ENCODE measurements at places on chromosomes 7 and 10. TPM values are rescaled to one million over a fixed set of nuclear protein-coding genes. Genes with fewer than 3 reads are reported as not detected.

ELN gene
- 70.3 TPM for total RNA-seq

DNA sequence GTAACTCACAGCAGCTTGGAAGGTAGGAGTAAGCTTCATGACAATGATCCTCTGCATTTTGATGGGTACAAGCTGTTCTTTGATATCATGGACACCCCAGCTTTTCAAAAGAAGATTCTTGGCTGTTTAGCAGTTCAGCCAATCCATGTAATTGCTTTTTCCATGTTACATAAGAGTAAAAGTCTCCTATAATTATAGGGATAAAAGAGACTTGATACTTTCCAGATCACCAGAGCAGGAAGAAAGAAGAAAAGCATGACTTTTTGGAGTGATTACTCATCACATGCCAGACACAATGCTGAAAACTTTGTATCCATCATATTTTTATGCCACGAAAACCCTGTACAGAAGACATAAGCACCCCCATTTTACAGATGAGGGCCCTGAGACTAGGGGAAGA is 1049.7 kb downstream of the NRG3 start:
- DNase-seq: no peak

GRCh38 chr10:90846746-90847145 is 11.1 kb downstream of the HTR7 start:
- DNase-seq: no peak

- DNase-seq: peak; percentile 48
Observed at GRCh38 chr7:141072548-141073172, 1.2 kb upstream of the TMEM178B start.

AKR1C8 gene
- not detected for total RNA-seq

GRCh38 chr10:89075631-89076030 is 85.0 kb downstream of the FAS start:
- no peak for DNase-seq

GRCh38 chr10:31819391-31819820 is 109.2 kb downstream of the ARHGAP12 start:
- no peak for DNase-seq

UTF1 gene
- not detected for total RNA-seq

GRCh38 chr7:50210706-50211115 is 93.8 kb upstream of the IKZF1 start:
- no peak for DNase-seq

NOS3 gene
- 12.6 TPM for total RNA-seq

GRCh38 chr10:12319076-12319475 is 30.3 kb upstream of the CAMK1D start:
- DNase-seq: no peak

DNA sequence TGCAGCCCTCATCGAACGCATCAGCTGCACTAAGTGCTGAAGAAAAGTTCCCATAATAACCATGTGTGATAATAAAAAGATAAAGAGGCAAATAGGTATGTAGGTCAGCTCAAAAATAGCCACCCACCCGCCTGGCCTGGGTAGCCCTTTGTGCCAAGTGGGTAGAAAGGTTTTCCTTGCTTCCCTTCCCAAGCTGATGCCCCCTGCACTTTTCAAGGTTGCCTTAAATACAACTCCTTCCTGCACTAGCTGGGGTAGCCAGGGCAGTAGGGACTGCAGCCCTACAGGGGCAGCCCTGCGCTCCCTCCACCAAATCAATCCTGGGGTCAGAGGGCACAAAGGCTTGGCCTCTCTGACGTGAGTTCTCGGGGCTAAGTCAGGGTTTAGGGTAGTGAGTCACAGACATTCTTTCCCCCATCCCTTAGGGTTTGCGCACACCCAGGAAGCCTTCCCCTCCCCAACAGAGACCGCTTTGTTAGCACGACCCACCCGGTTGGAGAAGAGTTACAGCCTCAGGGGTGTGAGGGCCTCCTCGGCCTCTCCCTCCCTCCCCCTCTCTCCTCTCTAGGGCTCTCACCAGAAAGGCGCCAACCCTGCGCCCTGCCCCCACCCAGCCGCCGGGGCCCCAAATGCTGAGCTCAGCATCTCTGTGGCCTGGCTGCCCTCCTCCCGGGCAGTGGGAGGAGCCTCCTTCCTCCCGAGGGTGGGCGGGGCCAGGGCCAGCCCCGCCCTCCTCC is 13.3 kb upstream of the DDIT4 start:
- peak; percentile 85 for DNase-seq

DNA sequence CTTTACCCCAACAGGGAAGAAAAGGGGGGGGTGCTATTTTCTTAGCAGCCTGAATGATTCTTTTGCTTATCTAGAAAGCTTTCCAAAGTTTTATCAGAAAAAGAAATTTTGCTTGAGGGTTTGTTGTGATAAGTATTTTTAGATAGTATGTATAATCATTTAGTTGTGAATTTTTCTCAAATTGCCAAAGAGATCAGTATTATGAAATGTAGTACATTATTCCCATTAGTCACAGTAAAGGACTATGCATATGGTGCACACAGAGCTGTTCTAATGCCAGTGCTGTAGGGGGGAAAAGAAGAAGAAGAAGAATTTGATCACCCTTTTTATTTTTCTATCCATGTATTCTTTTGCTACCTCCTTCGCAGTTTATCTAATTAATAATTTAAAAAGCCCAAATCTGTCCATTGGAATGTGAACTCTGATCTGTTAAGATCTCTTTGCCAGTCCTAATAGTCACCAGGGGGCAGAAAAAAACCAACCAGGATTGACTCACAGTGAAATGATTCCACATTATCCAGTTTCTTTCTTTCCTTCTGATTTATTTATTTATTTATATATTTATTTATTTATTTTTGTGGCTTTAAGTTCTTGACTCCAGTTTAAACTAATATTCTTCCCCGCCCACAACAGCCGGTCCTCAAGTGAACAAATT is 4.7 kb downstream of the RBM20 start:
- DNase-seq: no peak

SAMD9 gene
- 12.8 TPM for total RNA-seq

- DNase-seq: no peak
Observed at GRCh38 chr10:111430070-111430469, 353.2 kb downstream of the ADRA2A start.

MACROH2A2 gene
- 21.1 TPM for total RNA-seq

TRDMT1 gene
- total RNA-seq: 6.0 TPM

DNA sequence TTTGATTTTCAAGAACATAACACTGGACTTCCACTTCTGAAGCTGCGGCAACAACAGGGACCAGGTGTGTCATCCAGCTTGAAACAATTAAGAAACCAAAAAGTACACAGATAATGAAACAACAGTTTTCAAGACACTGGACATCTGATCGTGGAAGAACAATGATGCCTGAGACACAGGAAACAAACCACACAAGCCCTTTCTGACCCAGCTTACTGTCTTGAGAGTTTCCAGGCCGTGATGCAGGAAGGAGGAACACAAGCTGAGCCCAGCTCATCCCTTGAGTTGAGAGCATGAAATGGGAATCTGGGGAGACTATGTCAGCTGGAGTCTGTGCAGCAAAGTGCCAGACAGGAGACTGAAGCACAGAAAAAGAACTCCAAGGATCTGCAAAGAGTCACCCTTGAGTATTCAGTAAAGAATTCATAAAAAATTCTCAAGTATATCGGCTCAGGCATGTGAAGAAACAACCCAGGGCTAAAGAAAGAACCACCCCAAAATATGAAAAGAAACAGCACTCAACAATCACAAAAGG is 91.6 kb downstream of the RNF32 start:
- DNase-seq: no peak

GHITM gene
- total RNA-seq: 129 TPM

GRCh38 chr7:86925221-86925620 is 134.2 kb downstream of the ELAPOR2 start:
- no peak for DNase-seq

- no peak for DNase-seq
Observed at GRCh38 chr7:142791502-142791901, 20.7 kb downstream of the PRSS2 start.

- DNase-seq: peak; percentile 54
Observed at GRCh38 chr10:107727767-107728317, 563.3 kb upstream of the SORCS1 start.

DNA sequence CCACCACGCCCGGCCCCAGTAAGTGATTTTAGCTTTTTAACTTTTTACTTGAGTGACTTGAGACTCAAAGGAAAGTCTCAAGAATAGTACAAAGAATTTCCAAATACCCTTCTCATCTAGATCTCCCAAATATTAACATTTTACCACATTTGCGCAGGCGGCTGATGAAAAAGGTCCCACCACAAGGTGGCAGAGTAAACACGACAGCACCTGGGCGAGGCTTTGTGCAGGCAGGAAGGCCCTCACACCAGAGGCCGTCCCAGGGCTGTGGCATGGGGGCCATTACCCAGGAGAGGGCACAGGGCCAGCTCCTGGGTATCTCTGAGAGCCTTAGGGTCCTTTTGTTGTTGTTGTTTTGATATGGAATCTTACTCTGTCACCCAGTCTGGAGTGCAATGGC is 50.0 kb upstream of the WIPI2 start:
- no peak for DNase-seq

MAD1L1 gene
- 50.5 TPM for total RNA-seq

- no peak for DNase-seq
Observed at GRCh38 chr7:1227814-1228544, 4.7 kb upstream of the UNCX start.

ARMH3 gene
- 26.4 TPM for total RNA-seq

GRCh38 chr7:141708351-141708750 is at the start of gene WEE2:
Gene WEE2, plus strand, starts transcription at chr7:141708353. Its CDS starts 406 bp downstream, at chr7:141708759.
- DNase-seq: no peak

GRCh38 chr7:111173528-111173927 is 82.6 kb downstream of the LRRN3 start:
- no peak for DNase-seq

GRCh38 chr10:43118631-43119415 is 19.4 kb upstream of the CSGALNACT2 start:
- no peak for DNase-seq

GPR26 gene
- not detected for total RNA-seq

GRCh38 chr10:58704671-58705141 is 192.0 kb downstream of the BICC1 start:
- no peak for DNase-seq

GRCh38 chr10:131312478-131312836 is 936 bp upstream of the TCERG1L start:
- DNase-seq: no peak

GRCh38 chr10:58647376-58648112 is 134.9 kb downstream of the BICC1 start:
- no peak for DNase-seq

CYP3A5 gene
- total RNA-seq: 223 TPM

GRCh38 chr10:43253461-43254198 is 13.2 kb downstream of the RASGEF1A start:
- no peak for DNase-seq

DNA sequence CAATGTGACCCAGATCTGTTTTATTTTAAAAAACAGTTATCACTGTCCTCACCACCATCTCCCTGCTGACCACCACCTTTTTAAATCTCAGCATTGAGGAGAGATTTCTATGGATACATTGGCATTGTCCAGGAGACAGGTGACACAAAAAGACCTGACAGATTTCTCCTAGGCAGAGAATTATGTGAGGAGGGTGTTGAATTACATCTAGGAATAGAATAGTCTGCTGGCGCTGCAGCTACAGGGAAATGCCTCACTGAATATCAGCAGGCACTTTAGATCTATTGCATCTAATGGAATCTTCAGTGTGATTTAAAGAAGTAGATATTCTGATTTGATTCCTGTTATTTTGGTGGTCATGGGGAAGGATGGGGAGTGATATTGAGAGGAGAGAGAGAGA is 593.5 kb downstream of the NRG3 start:
- no peak for DNase-seq

GRCh38 chr7:66556549-66557213 is 72.0 kb upstream of the KCTD7 start:
- DNase-seq: no peak

CHAT gene
- 0.86 TPM for total RNA-seq

ANXA7 gene
- total RNA-seq: 119 TPM

GRCh38 chr7:20574784-20575720 is 40.4 kb upstream of the ABCB5 start:
- DNase-seq: no peak

DNA sequence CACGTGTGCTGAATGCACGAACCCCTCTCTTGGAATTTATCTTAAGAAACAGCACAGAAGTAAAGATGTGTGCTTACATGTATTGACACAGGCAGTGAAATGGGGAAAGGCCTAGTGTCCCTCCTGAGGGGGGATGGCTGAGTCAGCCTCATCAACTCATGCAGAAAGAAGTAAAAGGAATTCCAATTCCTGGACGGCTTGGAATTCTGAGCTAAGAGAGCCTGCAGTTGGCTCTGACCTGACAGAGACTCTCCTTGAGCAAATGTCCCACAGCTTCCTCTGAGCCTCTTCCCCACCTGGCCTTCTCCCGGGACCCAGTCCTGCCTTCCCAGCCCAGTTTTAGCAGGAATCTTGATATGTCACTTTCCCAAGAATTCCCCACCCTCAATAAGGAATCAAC is 542.4 kb upstream of the ADARB2 start:
- DNase-seq: no peak

DNA sequence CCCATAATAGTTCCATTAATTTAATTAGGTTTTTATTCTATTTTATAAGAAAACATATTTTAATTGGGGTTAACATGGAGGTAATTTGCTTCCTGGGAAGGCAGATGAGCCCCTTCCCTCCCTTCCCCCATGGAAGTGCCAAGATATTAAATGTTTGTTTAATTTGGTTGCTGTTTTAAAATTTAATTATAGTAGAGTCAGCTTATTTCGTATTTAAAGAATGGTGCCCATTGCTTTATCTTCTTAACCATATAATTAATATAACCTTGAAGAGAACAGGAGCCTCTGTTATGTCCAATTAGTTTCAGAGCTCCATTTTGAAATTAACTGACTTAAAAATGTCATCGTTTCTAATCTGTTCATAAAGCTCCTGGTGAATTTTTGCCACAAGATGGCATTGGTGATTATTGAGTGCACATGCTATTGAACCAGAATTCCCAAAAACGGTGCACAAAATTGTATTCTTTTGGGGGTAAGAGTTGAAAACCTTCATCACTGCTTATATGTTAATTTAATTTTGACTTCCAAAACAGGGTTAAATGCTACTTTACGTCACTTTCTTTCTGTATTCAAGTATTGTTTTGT is 26.0 kb downstream of the KLHDC10 start:
- no peak for DNase-seq

DNA sequence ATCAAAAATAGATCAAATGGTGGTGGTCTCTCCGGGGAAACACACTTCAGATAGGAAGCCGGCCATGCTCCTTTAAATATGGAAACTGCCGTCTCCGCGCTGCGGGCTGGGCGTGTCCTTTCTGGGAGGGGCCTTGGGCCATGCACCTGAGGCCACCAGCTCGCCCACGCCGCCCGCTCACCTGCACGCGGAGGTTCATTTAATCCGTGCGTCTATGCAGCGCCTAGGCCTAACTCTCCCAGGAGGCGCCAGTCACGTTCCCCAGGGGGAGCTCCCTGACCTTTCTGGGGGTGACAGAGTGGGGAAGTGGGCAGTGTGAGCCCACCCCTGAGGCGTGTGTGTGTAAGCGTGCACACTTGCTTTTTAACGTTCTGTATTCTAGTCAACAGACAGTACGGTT is 64.0 kb downstream of the C10orf143 start:
- DNase-seq: no peak

DNA sequence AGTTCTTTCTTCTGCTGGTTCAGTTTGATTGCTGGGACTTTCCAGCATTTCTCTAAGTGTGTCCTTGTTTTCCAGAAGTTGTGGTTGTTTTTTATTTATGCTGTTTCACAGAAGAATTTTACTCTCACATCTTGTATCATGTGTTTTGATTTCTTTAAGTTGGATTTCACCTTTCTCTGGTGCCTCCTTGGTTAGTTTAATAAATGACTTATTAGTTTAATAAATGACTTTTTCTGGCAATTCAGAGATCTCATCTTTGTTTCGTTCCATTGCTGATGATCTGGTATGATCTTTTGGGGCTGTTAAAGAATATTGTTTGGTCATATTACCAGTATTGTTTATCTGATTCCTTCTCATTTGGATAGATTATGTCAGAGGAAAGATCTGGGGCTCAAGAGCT is 59.8 kb upstream of the CYP2C9 start:
- no peak for DNase-seq

Data from mucosa of gallbladder (tissue), 1 donor.